ENCODE measurements at places on chromosomes 12 and 14. TPM values are rescaled to one million over a fixed set of nuclear protein-coding genes. Genes with fewer than 3 reads are reported as not detected.

Gene LRP6
- total RNA-seq = 11.5 TPM

Gene SOAT2
- total RNA-seq = 0.24 TPM

Gene CISTR
- total RNA-seq = not detected

Gene ADCY4
- not detected for total RNA-seq

Gene B4GALNT1
- total RNA-seq = 44.0 TPM

Gene ANKRD33
- not detected for total RNA-seq

Gene ITGA7
- total RNA-seq = 1.0 TPM

Gene FLVCR2
- total RNA-seq = 9.2 TPM

Data from A549 treated with Mapracorat at 1 μM for 4 hours (cell line).